Sciatic nerve (tissue), 2 donors: ENCODE measurements at places on chromosomes 5 and 9.
A peak's percentile ranks its signal among the peaks of the same experiment; 100 is the strongest.

GRCh38 chr5:14771189-14771588 lies 100.4 kb downstream of the ANKH start:
- DNase-seq, result no peak

DNA sequence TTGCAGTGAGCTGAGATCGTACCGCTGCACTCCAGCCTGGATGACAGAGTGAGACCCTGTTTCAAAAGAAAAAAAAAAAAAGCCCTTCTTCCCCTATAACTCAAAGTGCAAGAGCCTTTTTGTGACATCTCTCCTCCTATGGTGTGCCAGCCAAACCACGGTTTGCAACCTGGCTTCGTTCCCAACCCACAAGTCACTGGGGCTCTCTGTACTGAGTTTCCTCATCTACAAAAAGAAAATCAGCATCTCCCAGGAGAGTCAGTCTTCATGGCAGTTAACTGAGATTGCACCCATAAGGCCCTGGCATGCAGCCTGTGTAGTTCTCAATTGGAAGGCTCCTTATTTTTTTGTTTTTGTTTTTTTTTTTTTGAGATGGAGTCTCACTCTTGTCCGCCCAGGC lies 14.8 kb downstream of the ODF2 start:
- peak; percentile 66 for DNase-seq

DNA sequence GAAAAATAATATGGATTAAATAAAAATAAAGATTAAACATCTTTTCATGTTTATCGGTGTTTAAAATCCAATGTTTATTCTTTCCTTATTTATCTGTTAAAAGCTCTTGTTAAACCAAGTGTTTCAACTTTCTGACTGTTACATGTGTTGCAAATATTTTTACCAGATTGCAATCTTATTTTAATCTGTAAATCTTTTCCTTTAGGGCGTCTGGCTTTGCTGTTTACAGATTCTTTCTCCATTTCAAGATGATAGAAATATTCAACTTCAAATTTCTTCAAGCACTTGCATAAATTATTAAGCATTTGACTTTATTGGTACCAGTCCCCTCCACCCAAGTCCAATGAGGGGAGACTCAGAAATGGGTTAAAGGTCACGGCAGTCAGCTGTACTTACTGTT lies 16.9 kb upstream of the ABCA1 start:
- DNase-seq, result no peak

GRCh38 chr5:172234031-172234430 lies 40.1 kb downstream of the EFCAB9 start:
- DNase-seq, result no peak

DNA sequence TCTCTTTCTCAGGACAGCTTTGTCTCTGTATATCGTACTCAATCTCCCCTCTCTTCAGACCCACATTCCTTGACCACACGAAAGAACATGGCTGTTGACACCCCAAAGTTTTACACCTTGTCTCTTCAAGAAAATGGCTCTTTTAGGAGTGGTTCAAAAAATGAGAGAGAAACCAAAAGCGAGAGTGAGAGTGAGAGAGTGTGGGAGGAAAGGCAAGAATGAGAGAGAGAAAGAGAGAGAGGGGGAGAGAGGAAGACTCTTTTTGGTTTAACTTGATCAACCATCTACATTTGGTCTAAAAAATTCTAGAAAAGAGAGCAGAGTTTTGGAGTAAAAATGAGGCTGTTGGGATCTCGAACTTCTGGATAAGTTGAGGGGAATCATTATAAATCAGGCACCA lies 581.8 kb upstream of the WWC1 start:
- DNase-seq, result no peak

DNA sequence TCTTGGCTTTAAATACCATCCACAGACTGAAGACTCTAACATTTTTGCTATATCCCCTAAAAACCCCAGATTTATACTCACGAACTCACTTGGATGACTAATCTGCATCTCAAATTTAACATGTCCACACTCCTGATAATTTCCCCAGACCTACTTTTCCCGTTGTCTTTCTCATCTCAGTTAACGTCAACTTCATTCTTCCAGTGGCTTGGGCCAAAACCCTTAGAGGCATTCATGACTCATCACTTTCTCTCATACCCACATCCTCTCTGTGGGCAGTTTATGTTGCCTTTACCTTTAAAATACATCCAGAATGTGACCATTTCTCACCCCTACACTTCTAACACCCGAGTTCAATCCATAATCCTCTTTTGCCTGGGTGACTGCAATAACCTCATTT lies 96.7 kb downstream of the EDIL3 start:
- no peak for DNase-seq

- DNase-seq, result no peak
These were observed 33.8 kb upstream of the DTWD2 start for GRCh38 chr5:119022017-119022745.

- no peak for DNase-seq
These were observed 734.8 kb downstream of the TLE1 start for GRCh38 chr9:80954521-80954920.

GRCh38 chr5:134177369-134178095 lies 782 bp upstream of the SKP1 start:
- peak; percentile 67 for DNase-seq

- no peak for DNase-seq
These were observed 1.2 kb downstream of the FOXB2 start for GRCh38 chr9:77020413-77021290.
